ENCODE measurements at places on chromosomes 12 and 14. TPM values are rescaled to one million over a fixed set of nuclear protein-coding genes. Genes with fewer than 3 reads are reported as not detected.

Gene SAMD15
- total RNA-seq = 0.82 TPM

Gene SDS
- not detected for total RNA-seq

Gene RFLNA
- 21.1 TPM for total RNA-seq

Gene ERO1A
- 83.4 TPM for total RNA-seq

Gene DNAH10
- total RNA-seq = 0.45 TPM

Gene FAM181A
- total RNA-seq = not detected

Gene PRDM4
- total RNA-seq = 19.1 TPM

Gene TRPV4
- total RNA-seq = not detected

Gene ACTN1
- total RNA-seq = 170 TPM

Gene FGD4
- 31.6 TPM for total RNA-seq

Gene GMPR2
- total RNA-seq = 76.9 TPM

Gene PA2G4
- total RNA-seq = 190 TPM

Gene DYNLL1
- 323 TPM for total RNA-seq

DNA sequence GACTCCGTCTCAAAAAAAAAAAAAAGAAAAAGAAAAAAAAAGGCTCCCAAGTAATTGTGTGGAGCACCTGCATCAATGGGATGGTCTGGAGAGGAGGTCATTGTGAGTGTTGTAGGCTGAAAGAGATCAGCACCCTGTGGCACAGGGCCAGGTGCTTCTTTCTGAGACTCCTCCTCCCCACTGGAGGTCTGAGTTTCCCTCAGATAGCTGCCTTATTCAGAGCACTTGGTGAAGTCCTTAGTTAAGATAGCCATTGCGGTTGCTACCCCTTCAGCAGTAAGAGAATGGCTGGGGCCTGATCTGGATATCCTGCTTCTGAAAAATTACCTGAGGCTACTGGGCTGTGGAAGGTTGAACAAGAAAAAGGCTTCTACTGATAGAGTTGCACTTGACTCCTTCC is 69.8 kb downstream of the ANO6 start:
- DNase-seq = peak; percentile 40

DNA sequence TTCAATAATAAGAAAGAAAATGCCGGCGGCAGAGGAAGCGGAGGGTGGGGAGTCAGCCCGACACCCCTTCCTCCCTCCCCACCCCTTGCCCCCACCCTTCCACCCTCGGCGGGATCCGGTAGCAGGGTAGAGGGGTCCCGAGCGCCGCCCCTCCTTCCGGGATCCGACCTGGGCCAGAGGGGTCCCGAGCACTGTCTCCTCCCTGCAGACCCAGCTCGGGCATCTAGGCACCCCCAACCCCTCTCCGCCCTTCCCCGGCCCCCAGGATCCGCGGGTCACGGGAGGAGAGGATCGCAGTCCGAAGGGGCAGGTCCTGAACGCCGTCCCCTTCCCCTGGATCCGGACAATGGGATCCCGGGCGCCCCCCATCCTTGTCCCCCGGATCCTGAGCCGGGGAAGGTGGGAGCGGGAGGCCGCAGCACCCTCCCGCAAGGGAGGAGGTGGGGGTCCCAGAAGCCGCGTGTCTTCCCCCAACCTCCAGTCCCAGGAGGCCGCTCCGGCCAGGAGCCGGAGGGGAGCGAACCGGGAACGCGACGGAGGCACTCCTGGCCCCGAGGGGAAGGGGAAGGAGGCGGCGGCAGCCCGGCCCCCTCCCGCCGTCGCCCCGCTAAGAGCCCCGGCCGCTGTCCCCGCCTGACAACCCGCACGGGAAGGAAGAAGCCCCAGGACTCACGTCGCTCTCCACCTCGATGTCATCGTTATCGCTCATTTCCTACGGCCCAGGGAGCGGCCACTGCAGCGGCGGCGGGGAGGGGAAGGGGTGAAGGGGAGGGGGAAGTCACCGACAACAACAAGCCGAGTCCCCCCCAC is 481 bp downstream of the MAX start:
- DNase-seq = peak; percentile 40

DNA sequence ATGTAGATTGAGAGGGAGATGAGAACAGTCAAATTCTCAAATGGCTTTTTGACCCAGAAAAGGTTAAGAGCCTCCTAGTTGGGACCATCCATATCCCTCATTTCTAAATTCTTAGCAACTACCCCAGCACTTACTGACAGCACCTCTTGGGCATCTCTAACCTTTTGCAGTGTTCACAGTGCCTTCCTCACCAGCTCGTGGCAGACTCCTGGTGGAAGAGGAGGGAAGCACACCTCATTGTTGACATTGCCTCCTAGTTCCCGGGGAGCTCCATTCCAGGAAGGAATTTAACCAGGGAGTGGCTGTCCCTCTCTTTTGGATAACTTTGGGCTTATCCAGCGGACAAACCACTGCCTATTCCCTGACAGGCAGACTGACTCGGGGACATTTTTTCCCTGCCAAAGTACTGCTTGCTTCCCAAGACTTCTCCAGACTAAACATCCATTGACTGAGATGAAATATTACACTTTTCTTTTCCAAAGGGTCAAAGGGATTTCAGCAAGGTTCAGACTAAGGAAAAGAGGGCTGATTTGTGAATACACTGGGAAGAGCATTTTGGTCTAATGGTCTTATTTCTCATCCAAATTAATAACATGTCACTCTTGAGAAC is 9.0 kb upstream of the OR6J1 start:
- peak; percentile 86 for DNase-seq

GRCh38 chr12:6118891-6119568 is 5.4 kb downstream of the VWF start:
- no peak for DNase-seq

DNA sequence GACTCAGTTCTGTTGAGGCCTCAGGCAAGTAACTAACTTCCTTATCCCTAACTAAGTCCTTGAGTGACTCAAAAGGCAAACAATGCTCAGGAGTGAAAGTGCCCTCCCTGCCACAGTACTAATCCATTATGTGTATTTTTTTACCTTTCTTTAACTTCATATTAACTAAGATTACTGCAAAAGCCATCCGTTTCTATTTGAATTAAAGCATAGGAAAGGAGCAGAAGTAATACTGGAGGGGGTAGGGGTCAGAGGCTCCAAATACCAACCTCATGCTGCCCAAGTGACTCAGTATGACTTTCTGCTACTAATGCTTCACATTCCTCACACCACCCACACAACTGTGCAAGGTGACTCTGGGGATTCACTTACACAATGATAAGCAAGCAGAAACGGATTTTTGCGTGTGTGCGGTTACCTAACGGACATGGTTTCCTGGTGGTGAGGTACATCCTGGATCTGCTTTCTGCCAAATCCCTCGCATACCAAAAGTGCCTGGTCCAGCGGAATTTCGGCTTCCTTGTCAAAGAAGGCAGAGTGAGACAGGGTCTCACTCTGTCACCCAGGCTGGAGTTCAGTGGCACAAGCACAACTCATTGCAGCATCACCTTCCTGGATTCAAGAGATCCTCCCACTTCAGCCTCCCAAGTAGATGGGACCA is 25.1 kb downstream of the MOK start:
- DNase-seq = peak; percentile 50

GRCh38 chr12:66066137-66066928 is 64.2 kb downstream of the LLPH start:
- DNase-seq = no peak

DNA sequence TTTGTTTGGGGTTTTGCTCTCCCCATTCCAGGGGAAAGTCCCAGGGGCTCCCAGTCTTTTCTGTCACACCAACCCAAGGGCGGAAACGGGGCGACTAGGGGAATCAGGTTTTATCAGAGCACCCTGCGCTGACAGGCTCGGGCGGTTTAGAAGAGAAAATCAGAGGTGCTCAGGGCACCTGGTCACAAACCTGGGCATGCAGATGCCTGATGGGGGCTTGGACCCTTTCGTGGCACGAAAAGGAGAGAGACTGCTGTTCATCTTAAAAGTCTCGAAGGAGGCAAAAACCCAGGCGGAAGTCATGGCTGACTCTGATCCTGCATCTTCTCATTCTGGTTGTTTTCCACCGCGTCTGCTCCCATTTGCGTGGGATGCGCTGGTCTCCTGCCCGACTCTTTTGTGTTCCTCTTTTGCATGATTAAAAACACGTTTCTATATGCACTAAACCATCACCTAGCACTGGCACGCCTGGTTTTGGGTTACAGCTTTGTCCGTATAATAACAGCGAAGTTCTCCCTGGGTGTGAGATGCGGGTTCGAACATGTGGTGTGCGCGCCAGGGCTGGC is 13.2 kb downstream of the OTX2 start:
- DNase-seq = no peak

DNA sequence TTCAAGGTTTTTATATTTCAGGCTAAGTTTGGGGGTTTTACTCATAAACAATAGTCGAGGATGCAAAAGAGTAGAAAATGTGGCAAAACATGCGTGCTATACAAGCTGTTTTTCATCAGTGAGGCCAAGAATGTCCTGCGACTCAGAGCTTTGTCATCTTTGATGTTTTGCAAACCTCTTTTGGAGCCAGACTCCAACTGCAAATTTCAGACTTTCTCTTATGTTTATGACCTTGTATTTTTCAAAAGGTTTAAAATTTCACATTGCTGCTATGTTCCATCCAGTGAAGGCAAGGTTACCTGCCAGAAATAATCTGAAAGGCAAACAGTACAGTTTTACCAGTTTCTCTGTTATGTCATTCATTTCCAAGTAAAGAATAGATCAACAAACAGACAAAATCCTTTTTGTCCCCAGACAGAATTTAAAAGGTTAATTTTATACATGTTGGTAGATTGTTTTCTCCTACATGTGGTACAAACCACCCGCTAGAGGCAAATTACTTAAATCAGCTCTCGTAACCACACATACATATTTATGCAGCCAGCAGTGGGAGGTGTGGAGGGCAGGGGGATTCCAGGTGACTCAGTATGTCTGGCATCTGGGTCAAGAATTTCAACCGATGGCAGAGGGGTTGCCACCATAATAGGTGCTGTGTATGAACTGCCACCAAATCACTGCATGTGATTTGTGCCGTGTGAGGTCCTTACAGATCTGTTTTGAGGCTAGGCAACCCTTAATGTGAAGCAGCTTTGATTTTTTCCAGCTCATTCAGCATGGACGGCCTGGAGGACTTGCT is 119.8 kb upstream of the CPM start:
- DNase-seq = peak; percentile 49

- DNase-seq = no peak
Measured at GRCh38 chr12:76270657-76271358, 77.4 kb downstream of the BBS10 start.

- DNase-seq = peak; percentile 48
Measured at GRCh38 chr12:81128930-81129554, 51.2 kb downstream of the ACSS3 start.

DNA sequence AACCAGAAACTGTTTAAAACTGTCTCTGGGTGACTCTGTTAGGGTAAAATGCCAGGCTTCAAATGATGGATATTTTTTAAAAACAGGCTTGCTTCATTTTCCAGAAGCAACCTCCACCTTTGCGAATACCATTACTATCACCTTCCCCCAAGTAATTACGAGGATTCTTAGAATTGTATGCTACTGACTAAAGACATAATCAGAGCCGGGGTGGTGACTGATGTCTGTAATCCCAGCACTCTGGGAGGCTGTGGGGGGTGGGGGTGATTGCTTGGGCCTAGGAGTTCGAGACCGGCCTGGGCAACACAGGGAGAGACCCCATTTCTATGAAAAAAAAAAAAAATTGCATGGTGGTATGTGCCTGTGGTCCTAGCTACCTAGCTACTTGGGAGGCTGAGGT is 38.3 kb downstream of the FGD6 start:
- DNase-seq = no peak

GRCh38 chr12:83945871-83946270 is 966.7 kb downstream of the SLC6A15 start:
- no peak for DNase-seq

DNA sequence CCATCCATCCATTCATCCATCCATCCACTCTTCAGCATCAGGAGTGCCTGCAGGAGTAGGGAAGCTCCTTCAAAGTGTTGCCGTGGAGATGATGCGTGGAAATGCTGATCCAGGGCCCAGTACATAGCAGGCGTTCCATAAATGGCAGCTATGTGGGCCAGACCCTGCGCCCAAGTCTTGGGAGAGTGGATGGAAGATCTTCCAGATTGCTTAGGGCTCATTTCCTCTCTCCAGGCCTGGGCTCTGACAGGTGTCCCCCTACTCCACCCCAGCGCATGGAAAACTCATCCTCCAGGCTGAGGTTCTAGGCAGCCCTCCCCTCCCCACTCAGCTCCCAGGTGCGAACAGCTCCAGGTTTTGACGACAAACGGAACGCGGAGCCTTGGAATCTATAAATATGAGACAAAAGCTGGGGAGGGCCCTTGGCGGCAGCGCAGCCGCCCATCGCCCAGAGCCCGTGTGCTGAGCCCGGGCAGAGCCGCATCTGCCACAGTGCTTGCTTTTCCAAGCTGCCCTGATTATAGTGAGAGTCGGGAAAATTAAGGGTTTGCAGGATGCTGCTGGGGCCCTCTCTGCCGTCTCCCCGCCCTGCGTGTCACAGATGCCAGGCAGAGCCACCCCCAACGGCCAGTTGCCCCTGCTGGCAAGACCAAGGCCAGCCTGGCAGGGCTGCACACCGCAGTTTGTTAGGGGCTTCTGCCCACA is 1.6 kb downstream of the BEGAIN start:
- no peak for DNase-seq

GRCh38 chr12:43501703-43502102 is 50.3 kb downstream of the ADAMTS20 start:
- no peak for DNase-seq

DNA sequence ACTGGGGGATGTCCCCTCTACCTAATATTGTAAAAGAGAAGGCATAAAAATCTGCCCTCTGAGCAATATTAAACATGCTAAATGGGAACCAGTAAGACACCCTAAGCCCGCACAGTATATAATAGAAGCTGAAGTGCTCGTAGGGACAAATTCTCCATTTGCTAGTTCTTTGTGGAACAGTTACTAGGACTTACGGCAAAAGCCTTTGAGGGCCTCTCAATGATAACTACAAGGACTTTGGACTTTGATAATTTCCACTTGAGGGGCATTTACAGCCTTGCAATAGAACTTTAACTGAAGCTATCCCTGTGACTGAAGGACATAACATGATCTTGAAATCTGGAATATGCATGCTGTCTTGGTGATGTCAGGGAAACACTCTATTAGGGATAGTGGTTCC is 111.5 kb upstream of the IFNG-AS1 start:
- DNase-seq = no peak

- no peak for DNase-seq
Measured at GRCh38 chr12:18859400-18859799, 121.5 kb downstream of the CAPZA3 start.

DNA sequence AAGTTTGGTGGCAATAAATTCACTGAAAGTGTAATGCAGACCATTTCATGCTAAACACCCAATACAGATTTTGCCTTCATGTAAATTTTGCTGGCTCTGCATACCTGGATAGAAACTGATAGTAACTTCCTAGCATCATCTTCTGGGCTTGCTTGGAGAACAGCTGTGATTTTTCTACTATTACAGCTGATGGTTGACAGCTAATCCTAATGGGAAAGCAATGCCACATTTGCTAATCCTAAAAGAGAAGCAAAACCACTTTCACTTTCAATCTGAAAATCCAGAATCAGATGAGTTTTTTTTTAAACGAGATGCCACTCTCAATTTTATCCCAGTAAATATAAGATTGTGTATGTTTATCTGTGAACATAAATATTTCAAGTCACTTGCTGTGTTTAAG is 1035.9 kb downstream of the TRHDE start:
- no peak for DNase-seq
